ENCODE measurements at places on chromosomes 5 and 9.

DNA sequence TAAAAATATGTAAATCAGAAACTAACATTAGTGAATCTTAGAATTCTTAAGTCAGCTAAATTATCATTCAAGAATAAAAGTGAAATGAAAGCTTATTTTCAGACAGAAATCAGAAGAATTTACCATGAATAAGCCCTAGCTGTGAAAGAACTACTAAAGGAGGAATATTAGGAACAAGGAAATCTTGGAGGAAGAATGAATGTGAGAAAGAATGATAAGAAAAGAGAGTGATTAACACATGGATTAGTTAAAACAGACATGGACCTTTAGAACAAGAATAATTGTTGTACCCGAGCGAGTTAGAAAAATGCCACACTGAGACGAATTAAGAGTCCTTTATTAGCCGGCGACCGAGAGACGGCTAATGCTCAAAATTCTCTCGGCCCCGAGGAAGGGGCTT, 24.1 kb upstream of the RHOBTB3 start:
- no peak for DNase-seq

DNA sequence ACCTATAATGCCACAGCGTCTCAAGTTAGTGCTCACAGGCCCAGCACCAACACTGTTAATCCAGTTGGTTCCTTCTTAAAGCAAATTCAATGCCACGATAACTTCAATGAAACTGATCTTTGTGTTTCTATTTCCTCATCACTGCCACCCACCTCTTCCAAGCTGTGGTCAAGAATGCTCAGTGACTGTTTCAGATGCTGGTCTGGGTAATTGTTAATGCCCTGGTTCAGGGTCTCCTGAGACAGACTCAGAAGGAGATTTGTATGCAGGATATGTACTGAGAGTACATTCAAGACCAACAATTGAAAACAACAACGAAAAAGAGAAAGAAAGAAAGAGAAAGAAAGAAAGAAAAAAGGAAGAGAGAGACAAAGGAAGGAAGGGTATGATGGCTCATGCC, 505.3 kb downstream of the TLE4 start:
- no peak for DNase-seq

DNA sequence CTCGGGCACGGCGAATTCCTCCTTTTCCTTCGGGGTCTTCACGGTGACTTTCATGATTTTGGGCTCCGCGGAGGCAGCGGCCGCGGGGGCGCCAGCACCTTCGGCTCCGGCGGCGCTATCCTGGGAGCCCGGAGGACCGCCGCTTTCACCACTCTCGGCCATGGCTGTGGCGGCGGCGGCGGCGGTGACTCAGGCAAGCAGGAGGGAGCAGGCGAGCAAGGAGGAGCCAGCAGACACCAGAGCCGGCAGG, 315 bp downstream of the UBQLN1 start:
- DNase-seq, result no peak

DNA sequence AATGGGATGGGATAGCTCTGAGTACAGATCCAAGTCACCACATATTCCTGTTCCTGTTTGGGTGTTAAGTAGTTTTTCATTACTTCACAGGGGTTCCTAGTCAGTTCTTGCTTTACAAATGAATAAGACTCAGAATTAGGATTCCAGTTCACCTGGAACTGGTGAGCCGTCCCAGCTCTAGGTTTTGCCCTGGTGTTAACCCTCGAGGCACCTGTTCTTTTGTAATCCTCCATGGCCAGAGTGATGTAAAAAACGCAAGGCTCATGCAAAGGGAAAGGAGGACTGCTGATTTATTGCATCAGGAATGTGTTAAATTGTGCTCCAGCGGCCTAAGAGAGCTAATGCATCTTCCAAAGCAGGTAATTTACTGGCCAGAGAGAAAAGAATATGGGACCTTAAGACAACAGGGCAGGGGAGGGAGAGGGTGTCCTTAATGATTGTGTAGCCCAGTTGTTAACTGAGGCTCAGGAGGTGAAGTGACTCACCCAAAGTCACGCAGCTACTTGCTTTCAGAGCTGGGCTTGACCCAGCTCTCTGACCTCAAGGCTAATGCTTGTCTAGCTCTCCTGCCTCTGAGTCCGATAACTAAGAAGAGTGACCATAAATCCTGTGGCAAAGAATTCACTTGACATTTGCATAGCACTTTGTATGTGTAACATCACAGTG, 70.5 kb downstream of the DMRT2 start:
- DNase-seq, result no peak

DNA sequence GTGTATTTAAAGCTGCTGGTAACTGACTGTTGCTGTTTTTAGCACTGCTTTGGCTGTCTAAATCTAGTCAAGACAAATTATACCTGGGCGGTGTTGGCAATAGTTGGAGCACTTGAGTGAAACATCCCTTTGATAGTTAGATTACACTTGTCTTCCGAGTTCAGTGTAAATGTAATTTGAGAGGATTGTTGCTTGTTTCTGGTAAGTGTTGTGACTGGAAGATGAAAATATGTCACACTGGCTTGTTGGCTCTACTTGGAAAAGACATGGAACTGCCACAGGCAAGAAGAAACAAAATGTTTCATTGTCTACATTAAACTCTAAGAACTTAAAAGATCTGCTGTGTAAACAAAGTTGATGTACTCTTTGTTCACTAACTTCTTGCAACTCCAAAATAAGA, 49.2 kb upstream of the PTPRD start:
- no peak for DNase-seq

- no peak for DNase-seq
These were observed 301.5 kb downstream of the EPB41L4A start for GRCh38 chr5:112117551-112117950.

- no peak for DNase-seq
These were observed 1865.3 kb upstream of the ACO1 start for GRCh38 chr9:30519166-30519565.

GRCh38 chr9:83964973-83965349, 15.1 kb downstream of the HNRNPK start:
- DNase-seq, result peak; percentile 55

DNA sequence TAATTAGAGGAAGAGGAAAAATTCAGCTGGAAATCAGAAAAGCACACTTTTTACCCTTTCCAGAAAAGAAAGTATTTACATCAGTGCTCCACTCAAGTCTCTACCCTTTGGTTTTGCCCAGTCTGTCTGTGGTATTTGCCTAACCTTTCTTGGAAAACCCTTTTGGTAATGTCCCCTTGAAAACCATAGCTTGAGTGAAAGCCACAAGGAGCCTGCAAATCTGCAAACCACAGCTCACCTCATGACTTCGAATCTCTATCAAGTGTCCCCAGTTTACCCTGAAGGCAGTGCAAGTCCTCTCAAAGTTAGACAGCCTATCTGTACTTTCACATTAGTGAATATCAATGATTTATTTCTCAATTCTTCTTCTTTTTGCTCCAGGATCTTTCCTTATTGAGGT, 162.1 kb upstream of the TSLP start:
- no peak for DNase-seq

DNA sequence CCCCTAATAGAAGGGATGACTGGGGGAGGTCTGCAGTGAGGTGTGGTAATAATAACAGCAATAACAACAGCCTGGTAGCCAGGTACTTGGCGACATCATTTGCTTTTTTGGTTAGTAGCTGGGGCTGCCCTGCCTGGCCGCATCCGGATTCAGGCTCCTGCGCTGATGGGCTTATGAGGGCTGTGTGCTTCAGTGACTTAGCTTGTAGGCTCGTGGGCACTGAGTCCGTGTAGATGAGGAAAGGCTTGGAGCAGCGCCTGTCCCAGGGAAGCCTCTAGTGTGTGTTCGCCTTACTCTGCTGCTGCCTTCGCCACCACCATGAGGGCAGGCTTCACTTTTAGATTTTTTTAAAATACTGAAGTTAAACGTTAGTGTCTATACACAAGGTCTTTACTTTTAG, 4.5 kb downstream of the NDUFS6 start:
- DNase-seq, result no peak

DNA sequence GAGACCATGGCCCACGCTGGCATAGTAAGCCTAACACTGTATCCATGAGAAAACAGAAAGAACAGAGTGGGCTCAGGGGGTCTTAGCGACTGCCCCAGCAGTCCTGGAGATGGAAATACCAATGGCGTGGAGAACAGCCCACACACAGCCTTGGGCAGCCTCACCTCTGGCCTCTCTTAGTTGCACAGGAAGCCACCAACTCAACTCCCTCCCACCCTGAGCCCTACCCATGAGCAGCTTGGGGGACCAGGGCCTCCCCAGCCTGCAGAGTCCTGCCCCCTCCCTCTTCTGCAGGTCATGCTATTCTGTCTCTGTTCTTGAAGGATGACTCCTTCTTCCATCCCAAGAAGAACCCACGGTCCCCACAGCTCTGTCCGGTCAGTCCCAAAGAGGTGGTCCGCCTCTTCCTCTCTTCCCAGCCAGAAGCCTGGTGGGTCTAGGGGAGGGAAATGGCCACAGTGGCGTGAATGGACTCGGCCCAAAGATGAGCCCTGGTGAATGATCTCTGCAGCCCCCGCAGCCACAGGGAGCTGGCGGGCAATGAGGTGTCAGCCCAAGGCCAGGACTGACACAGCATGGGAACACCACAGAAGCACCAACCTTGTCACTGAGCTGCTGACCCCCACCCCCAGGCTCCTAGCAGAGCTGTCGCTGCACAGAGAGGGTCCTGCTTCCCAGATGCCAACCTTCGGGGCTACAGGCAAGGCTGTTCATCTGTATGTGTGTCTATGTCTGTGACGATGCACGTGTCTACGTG, 131.2 kb downstream of the ROR2 start:
- no peak for DNase-seq

- no peak for DNase-seq
These were observed 41.9 kb upstream of the PPP2R2B start for GRCh38 chr5:146920351-146920881.

DNA sequence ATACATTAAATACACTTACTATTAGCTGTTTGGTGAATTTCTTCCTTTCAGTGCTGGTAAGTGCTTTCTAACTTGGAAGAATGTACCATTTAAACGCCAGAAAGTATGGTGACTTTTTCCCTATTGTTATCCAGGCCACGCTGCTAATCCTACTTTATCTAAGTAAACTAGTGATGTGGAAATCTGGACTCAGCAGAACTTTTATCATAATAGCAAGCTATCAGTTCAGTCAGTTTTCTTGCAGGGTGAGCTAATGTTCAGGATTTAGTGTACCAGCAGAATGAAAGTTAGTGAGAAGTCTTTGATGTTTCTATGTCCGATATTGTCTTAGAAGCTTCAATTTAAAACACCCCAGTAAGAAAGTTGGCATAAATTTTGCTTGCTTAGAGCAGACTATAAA, 72.2 kb downstream of the HSD17B4 start:
- peak; percentile 28 for DNase-seq

DNA sequence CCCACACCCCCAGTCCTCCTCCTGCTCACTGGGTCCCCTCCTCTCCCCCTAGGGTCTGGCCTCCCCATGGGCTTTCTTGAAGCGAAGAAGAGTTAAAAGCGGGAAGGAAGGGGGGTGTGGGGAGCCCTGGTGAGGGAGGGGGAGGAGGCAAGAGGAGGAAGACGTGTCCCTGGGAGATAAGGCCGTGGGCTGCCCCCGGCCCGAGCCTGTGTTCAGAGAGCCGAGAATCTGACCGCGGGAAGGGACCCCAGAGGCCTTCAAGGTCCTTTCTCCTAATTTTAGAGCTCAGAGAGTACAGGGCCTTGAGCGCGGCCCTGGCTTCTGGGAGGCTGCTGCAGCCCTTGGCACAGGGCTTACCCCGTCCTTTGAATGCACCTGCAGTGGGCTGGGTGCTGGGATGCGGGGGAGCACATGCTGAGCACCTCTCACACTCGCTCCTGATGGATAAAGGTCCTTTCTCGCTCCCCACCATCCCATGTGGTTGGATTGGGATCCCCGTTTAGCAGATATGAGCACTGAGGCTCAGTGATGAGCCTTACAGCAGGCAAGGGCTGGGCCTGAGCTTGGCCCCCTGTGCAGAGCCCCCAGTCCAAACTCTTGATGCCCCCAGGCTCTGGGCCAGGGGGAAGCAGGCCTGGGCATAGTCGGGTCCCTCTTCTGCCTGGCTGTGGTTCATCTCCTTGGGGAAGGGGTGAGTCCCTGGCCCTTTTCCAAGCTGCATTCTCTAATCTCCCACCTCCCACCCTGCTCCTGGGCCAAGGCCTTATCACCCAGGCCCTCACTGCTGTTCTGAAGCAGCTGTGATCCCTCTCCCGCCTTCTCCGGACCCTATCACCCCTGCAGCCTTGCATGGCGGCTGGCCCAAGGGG, 5.9 kb downstream of the GFI1B start:
- DNase-seq, result no peak

GRCh38 chr5:163456840-163457239, 3.1 kb downstream of the NUDCD2 start:
- no peak for DNase-seq

- DNase-seq, result no peak
These were observed 2.6 kb downstream of the IRF1 start for GRCh38 chr5:132487841-132488555.

DNA sequence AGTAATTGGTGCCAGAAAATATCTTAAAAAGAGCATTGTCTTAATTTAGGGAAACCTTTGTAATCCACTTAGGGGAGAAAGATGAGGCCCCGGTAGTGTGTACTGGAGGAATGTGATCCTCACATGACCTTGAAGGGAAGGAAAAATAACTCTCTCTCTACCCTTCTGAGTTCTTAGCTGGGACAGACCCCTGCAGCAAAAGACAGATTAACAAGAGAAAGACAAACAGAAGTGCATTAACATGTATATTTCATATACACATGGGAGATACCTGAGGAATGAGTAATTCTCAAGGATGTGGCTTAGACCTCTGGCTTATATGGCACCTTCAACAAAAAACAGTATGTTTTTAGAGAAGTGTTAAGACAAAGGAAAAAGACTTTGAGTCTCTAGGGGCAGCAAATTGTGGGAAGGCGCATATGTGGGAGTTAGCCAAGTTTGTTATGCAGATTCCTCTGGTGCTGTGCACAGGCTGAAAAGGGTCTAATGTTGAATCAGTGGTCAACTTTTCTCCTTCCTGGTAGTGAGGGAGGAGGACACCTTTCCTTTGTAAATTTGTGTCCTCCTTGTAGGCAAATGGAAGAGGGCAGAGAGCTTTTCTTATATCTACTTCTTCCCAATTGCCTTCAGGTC, 138.8 kb downstream of the LRRC70 start:
- DNase-seq, result no peak

DNA sequence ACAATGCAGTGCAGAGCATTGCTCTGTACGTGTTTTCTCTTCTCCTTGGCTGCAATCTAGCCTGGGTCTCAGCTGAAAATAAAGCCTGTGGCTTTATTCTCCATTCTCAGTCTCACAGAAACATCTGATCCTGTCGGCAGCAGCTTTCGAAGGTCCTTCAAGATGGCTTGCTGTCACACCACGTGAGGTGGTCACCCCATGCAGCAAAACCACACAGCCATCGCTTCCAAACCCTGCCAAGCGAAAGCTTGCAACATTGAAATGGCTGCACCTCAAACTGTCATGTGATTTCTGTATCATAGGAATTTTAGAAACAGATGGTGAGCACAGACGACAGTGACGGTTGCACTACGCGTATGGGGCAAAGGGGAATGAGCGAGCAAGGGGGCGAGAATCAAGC, 98.5 kb upstream of the SMARCA2 start:
- DNase-seq, result no peak
